ENCODE measurements at places on chromosomes 2 and 18.

GRCh38 chr18:63783394-63783793 is 8.2 kb downstream of the SERPINB7 start:
- DNase-seq, result no peak

- DNase-seq, result peak; percentile 74
These were observed 1.8 kb downstream of the TGFBRAP1 start for GRCh38 chr2:105327690-105328089.

- peak; percentile 74 for DNase-seq
These were observed 21.4 kb upstream of the CNOT11 start for GRCh38 chr2:101231240-101231639.

GRCh38 chr2:233178994-233179847 is 72.3 kb upstream of the ATG16L1 start:
- DNase-seq, result no peak

DNA sequence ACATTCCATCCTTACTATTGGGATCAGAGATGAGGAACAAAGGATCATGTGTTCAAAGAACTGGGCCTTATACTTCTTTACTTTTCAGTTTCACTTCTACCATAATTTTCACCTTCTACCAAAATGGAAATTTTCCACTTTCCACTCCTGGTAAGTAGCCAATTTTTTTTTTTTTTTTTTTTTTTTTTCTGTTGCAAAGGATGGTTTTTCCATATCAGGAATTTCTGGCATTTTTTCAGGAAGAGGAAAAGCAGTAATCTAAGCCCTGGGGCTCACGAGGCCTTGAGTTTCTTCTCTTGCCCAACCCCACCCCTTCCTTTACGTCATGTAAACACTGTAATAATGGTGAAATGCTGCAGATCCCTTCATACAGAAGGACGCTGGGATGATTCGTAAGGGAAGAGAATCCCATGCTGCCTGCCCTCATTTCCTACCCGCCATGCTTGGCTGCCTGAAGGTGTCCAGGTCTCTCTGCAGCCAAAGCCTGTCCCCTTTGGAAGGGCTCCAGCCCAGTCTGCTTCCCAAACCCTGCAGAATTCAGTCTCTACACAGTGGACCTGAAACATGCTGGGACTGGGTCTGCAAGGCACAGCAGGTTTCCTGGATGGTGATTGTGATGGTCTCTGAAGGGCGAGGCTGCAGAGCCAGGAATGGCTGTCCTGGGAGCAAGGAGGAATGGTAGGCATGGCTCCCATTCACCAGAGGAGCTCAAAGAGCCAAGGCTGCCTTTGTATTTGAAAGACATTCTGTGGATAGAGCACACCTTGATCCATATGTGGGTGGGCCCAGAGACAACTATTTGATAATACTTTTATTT is 57.0 kb downstream of the EFR3B start:
- DNase-seq, result peak; percentile 17

GRCh38 chr2:182717416-182717815 is 1.4 kb downstream of the DNAJC10 start:
- DNase-seq, result no peak

- DNase-seq, result no peak
These were observed 164.5 kb downstream of the NAPG start for GRCh38 chr18:10690366-10690765.

DNA sequence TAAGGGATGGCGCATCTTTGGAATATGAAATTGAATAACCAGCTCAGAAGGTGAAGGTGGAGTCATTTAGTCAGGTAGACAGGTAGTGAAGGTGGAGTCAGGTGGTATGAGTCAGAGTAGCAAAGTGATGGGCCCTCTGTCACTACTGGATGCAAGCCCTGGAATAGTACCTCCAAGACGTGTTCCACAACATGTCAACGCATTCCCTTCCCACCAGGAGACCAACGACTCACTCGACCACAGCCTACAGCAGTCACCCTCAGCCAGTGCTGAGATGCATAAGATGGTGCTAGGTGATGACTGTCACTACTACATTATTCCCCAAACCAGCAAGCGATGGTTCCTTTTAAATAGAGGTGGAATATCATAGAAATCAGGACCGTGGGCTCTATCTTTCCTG is 6.8 kb downstream of the CPLX4 start:
- peak; percentile 80 for DNase-seq

GRCh38 chr2:105294844-105295481 is 34.6 kb downstream of the TGFBRAP1 start:
- DNase-seq, result peak; percentile 66

DNA sequence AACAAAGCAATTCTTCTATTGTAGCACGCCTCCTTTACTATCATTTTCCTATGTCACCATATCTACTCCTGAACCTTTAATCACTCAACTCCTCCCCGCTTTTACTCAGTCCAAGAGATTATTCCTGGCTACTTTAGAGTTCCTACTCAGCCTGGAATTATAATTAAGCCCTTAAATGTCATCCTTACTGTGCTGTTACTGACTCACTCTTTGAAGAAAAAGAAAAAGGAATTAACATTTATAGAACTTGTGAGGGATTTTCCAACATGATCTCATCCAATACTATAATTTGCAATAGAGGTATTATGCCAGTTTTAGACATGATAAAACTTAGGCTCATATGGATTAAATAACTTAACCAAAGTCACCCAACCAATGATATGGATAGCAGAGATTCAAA is 61.7 kb downstream of the CCDC88A start:
- DNase-seq, result peak; percentile 20

- DNase-seq, result no peak
These were observed 58.9 kb downstream of the TMEM131 start for GRCh38 chr2:97936881-97937280.

DNA sequence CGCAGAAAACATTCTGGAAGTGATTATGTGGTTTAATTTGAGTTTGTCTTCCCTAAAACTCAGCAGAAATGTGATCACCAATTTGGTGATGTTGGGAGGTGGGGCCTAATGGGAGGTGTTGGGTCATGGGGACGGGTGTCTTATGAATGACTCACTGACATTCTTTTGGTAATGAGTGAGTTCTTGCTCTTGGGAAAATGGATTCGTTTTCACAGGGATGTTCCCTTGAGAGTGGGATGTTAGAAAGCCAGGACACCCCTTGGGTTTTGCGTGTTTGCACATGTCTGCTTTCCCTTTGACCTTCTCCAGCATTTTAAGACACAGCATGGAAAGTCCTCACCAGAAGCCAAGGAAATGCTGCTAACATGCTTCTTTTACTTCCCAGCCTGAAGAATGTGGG is 321.5 kb upstream of the NT5C1B start:
- peak; percentile 73 for DNase-seq

- DNase-seq, result peak; percentile 33
These were observed 205.3 kb downstream of the ANAPC1 start for GRCh38 chr2:111678651-111679050.

- peak; percentile 76 for DNase-seq
These were observed 115.2 kb downstream of the TTC32 start for GRCh38 chr2:19786408-19787058.

GRCh38 chr2:179614121-179614520 is 247.3 kb downstream of the ZNF385B start:
- no peak for DNase-seq

DNA sequence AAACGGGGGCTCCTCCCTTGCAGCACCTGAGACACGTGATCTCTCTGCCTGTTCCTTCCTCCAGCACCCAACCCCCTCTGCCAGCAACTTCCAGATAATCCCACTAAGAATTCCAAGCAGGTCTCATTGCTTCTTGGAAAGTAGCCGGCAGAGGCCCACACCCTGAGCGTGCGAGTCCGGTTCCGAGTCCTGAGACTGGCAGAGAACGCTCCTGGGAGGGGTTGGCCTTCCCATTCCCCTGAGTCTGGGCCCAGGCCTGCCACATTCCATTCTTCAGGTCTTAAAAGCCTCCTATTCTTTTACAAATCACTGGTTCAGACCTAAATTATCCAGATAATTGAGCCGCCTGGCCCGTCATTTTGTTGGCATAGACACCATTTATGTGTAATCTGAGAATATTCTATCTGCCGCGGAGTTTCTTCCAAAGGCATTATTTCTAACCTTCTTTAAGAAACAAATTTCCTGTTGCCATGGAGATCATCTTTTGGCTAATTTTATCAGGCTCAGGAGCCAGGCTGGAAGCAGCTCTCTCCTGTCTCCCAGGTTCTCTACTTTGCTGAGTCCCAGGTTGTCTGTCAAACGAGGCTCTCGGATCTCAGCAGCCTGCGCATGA is 165.4 kb downstream of the MYCN start:
- no peak for DNase-seq

DNA sequence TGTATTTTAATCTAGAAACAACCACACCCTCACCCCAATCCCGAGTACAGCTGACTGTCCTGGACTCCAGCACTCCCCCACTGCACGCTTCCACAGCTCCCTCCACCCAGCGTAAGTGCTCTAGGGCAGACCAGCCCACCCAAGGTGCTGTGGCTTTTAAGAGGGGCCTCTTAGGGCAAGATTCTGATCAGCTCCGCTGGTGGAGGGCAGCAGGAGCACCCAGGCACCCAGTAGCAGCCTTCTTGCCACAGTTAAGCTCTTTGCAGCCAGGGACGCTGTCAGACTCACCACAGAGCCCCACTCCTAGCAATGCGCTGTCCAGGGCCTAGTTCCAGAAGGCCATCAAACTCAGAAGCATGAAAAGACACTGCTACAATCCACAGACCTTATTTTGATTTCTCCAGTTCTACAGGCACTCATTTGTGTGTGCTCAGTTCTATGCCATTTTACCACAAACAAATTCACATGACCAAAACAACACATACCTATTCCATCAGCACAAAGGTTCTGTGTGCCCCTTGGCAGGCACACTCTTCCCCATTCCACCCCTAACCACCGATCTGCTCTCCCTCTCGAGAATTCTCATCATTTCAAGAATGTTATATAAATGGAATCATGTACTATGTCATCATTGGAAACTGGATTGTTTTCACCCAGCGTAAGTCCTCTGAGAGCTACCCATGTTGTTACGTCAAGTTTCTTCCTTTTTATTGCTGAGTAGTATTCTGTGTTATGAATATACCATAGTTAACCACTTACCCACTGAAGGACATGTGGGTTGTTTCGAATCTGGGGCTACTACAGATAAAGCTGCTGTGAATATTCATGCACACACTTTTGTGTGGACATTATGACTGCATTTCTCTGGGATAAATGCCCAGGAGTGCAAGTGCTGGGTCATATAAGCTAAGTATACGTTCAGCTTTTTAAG is 40.4 kb downstream of the PTPN2 start:
- no peak for DNase-seq

DNA sequence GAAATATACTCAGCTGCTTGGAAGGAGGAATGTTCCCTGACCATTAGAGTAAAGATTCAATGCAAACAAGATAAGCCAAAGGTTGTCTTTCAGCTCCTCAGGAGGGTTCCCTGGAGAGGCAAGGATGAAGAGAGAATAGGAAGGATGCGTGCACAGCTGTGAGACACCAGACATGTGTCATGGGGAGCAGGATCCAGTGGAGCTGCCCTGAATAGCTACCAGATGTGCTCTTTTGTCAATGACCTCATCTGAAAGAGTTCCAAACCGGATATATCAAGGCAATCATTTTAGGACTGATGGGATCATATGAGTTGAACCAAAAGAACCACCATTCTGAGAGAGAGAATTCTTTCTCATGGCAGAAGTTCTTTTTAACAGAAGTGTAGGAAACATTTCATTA is 490.6 kb downstream of the IRS1 start:
- no peak for DNase-seq

DNA sequence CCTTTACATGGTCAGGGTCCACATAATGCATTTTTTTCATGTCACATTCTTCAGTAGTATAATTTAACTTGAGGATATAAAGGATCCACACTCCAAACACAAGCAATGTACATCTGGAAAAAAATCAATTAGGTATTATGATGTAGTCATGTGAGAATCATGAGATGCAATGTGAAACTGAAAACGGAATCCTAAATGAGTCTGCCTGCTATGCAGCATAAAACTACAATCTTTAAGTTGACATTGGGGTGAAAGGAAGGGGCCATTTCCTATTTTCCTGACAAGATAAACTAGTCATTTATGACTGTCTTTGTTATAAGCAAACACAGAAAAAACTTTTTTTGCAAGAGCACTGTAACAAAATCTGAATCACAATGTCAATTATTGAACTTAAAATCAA is 27.6 kb downstream of the ST3GAL5 start:
- DNase-seq, result no peak

GRCh38 chr2:32591669-32592463 is 36.0 kb upstream of the TTC27 start:
- DNase-seq, result no peak

- no peak for DNase-seq
These were observed 101.9 kb downstream of the TNS1 start for GRCh38 chr2:217900780-217901360.

DNA sequence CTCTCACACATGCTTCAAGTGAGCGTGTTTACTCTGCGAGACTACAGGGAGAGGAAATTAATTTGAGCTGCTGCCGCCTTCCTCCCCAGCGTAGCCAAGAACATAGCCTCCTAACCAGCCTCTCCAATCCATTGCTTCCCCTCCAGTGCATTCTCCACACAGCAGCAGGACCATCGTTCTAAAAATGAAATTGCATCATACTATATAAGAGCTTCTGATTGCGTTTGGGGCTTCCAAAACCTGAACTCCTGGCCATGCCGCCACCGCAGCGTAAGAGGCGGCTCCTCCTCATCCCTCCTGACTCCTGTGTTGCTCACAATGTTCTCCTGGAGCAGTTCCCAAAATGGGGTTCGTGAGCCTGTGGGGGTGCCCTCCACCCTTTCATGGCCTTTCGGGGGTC is 142.1 kb downstream of the MYT1L start:
- no peak for DNase-seq

DNA sequence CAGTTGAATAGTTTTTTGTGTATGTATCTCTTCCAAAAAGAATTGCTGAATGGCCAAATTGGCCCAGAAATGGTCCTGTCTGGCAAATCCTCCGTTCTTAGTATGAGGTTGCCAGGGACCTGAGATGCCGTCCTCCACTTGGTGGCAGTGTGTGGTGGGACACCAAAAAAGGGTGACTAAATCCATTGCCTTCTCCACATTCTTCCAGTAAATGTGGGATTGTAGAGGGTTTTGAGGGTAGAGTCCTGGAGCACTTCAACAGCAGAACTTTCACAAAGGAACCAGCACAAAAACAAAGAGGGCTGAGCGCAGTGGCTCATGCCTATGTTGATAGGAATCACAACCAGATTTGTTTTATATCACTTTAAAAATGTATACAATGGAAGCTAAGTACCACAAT is 199.9 kb downstream of the BCL2 start:
- peak; percentile 58 for DNase-seq

DNA sequence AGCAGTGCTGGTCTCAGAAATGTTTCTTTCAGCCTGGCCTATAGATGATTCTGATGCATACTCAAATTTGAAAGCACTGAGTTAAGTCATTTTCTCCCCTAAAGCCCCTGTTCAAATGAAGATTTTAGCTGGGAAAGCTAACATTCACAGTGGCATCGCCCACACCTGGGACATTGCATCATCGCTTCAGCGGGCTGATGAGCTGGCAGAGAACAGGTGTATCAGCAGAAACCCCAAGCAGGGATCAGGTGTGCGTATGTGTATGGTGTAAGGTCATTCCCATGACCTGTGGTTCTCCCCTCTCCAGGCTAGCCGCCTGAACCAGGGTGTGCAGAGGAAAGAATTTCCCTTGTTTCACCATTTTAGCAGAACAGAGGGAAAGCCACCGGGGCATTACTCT is 56.3 kb downstream of the EPAS1 start:
- DNase-seq, result no peak

Data from kidney tubule cell (primary cell).